A549 (cell line): ENCODE measurements at places on chromosomes 1 and 21.

- DNase-seq: no peak
These were observed 38.1 kb downstream of the RCSD1 start for GRCh38 chr1:167668108-167668507.

DNA sequence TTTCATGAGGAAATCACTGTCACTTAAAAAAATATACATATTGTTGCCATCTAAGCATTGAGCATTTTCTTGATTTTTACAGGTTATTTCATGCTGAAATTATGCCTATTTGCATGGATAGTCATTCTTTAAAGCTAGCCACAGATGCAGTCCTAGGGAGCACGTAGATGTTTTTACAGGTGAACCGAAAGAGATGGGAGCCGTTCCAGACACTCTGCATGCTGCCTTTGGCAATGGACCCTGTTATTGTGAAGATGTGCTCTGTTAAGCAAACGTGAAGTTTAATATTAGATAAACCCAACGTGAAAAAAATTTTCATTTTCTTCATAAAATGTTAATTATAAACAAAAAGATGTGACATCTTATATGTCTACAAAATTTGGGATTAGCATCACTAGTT lies 7.1 kb downstream of the PROX1 start:
- no peak for DNase-seq

DNA sequence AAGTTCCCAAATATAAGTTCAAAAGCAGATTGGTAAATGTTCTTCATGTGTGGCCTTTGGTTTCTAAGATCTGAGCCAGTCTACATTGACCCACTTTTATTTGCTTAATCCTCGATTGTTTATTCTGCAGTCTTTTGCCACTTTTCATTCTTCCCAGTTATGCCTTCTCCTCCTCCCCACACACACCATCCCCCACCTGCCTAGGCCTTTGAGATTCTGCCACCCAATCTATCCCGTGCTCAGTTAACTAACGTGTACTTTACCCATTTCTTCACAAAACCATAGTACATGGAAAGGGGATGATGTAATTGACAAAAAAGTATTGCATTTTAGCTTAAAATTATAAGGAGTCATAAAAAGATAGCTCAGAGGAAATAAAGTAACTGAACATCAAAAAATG lies 3.7 kb downstream of the CFH start:
- DNase-seq: peak; percentile 25

DNA sequence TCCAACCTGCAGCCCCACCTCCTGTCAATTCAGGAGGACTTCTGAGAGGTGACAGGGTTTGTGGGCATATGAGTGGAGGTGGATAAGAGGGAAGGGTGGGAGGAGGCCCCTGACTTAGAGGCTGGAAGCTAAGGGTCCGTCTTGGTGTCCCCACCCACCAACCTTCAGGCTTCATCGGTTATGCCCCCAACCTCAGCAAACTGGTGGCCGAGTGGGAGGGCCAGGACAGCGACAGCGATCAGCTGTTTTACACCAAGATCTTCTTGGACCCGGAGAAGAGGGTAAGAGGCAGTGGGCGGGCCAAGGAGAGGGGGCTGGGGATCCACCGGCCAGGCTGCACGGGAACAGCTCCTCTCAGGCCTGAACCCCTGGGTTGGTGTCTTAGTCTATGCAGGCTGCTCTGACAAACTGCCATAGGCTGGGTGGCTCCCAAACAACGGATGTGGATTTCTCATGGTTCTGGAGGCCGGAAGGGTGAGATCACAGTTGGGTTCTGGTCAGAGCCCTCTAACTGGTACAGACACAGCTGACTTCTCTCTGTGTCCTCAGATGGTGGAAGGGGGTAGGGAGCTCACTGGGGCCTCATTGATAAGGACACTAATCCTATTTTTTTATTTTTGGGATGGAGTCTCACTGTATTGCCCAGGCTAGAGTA lies 18.1 kb downstream of the PLOD1 start:
- no peak for DNase-seq

- peak; percentile 31 for DNase-seq
These were observed 29.1 kb downstream of the RIPK4 start for GRCh38 chr21:41737651-41738324.

DNA sequence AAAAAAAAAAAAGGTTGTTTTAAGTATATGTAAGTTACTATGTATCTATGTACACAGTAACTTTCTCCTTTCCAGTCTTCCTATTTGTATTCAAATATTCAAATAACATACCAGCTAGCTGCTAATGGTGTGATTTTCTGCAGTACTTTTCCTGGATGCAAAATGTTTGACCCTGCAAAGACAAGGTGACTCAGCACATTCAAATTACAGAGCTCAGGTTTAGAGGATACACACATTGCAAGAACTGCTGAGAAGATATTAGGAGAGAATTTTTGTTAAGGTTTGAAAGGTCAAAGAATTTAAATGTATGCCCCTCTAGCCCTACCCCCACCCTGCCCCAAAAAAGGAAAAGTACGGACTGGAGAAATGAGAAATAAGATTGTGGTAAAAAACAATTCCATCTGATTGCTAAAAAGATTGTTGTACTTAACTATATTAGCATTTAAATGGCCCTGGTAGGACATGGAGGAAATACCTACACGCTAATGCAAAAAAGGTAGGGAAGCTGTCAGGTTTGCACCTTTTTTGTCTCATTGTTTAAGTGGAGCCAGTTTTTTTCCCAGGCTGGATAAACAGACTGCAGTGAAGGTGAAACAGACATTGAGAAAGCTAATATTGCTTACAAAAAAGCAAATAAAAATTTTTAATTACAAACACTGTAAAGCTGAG lies 45.6 kb downstream of the ZNF281 start:
- DNase-seq: peak; percentile 64

- DNase-seq: no peak
These were observed 39.3 kb downstream of the NFIA start for GRCh38 chr1:61121631-61122030.

GRCh38 chr1:66266756-66267155 lies 267.2 kb upstream of the SGIP1 start:
- DNase-seq: no peak

DNA sequence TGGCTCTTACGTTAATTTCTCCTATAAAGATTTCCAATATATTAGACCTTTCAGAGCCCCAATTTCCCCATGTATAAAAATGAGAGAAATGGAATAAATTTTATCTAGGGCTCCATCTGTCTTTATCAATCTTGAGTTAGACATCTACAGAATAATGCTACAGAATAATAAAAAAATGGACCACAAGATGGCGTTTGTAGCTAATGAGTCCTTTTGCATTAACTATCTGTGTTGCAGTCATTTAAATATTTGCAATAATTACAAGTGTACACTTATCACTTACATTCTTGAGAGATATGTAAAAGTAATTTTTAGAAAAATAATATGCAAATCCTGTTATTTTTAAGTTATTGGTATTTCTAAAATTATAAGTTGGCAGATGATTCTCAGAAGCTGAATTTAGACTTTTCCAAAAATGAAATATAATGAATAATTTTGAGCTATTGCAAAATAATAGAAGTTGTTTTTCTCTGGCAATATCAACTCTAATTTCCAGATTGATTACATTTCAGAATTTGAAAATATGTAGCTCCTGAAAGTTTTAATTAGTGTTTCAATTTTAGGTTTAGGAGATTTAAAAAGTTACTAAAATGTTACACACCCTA lies 87.7 kb downstream of the SNX7 start:
- DNase-seq: peak; percentile 2

GRCh38 chr1:226443439-226443838 lies 35.5 kb upstream of the PARP1 start:
- DNase-seq: no peak

GRCh38 chr1:153608742-153609584 lies 4.0 kb downstream of the S100A16 start:
- DNase-seq: peak; percentile 98

- DNase-seq: no peak
These were observed 87.9 kb downstream of the RPS6KC1 start for GRCh38 chr1:213138892-213139291.

DNA sequence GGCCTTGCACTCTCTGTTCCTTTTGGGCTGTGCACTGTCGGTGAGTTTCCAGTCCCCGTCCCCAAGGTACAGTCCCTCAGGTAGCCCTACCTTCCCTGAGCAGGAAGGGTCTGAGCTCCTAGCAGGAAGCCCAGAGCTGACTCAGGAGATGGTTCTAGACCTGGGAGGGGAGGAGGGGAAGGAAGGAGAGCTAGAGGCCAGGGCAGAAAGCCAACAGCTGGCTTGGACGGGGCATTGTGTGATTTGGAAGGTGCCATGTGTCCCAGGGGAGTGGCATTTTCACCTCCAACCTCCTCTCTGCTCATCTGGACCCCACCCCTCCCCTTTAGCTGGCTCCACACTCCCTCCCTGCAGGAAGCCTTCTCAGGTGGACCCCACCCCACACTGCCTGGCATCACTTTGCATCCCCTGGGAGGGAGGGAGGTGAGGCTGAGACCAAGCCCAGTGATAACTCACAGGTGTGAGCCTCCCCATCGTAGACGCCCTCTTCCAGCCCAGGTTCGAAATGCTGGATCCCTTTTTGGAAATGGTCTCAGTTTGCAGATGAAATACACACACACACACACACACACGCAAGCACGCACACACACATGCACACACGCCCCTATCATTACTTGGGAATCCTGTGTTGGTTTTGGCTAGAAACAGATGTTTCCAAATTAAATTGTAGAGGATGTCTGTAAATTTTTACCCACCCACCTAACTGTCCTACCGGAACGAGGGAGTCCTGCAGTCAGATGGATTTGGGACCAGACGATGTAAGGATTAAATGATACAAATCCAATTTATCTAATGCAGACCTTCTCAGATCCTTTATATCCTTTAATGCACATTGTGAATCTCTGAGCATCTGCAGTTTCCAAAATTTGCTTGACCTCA lies 19.7 kb upstream of the IFNLR1 start:
- DNase-seq: no peak

GRCh38 chr1:180192172-180192571 lies 37.5 kb downstream of the QSOX1 start:
- DNase-seq: no peak

DNA sequence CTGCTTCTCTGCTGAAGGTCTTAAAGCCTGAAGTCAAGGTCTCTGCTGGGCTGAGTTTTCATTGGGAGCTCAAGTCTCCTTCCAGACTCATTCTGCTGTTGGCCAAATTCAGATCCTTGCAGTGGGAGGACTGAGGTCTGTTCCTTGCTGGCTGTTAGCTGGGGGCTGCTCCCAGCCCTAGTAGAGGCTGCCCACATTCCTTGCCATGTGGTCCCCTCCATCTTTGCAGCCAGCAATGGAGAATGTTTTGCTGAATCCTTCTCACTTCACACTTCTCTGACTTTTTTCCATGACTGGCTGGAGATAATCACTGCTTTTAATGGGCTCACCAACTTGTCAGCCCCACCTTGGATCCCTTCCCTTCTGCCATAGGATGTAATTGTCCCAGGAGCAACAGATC lies 33.2 kb downstream of the UBASH3A start:
- no peak for DNase-seq

DNA sequence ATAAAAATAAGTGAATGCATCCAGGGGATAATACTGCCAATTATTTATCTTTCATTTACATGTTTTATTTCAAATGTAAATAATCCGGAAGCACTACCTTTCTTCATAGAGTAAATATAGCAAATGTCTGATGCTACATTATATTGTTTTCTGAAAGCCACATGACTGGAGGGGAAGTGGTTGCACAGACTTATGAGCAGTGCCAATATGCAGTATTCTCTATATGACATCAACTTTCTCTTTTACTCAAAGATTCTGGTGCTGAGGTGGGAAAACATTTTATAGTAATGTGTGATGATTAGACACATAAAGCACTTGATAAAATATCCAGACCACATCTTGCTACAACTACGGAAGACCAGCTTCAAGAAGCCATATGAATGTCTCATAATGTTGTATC lies 314.7 kb downstream of the NEGR1 start:
- no peak for DNase-seq

GRCh38 chr1:113452921-113453770 lies 62.8 kb downstream of the MAGI3 start:
- peak; percentile 51 for DNase-seq

- DNase-seq: no peak
These were observed 135.4 kb downstream of the LMO4 start for GRCh38 chr1:87464022-87464490.

- DNase-seq: no peak
These were observed 12.9 kb upstream of the SLC2A7 start for GRCh38 chr1:9038881-9039760.

- no peak for DNase-seq
These were observed 22.0 kb downstream of the GNAI3 start for GRCh38 chr1:109570414-109570813.

GRCh38 chr1:236284291-236284721 lies 2.5 kb upstream of the ERO1B start:
- DNase-seq: no peak

DNA sequence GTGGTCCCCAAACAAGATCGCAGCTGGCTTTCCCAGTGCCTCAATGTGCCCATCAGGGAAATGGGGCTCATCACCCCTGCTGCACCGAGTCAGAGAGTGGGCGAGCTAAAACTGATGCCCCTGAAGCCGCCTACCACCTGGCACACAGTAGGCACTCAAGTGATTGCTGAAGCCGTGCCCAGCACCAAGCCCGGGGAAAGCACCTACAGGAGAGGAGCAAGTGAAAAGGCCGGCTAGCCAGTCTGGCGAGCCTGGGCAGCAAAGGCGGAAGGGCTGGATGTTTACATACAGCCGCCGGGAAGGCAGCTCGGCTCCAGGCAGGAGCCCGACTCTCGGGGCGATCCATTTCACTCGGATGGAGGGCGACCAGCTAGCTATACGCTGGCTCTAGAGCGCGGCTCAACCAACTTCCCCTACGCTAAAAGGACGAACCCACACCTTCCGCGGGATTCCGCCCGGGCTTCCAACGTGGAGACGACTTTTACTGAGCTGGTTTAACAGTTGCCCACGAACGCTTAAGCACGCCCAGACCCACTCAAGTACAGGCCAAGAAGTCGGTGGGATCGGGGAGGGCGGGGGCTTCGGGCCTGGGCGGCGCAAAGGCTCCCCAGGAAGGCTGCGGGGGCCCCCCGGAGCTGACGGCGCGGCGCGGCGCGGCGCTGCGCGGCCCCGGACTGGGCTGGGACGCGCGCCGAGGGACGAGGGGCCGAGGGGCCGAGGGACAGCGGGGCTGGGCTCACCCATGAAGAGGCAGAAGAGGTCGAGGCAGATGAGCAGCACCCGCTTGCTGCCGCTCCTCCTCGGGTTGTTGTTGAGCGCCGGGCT lies 1.0 kb downstream of the PLPP3 start:
- peak; percentile 16 for DNase-seq

DNA sequence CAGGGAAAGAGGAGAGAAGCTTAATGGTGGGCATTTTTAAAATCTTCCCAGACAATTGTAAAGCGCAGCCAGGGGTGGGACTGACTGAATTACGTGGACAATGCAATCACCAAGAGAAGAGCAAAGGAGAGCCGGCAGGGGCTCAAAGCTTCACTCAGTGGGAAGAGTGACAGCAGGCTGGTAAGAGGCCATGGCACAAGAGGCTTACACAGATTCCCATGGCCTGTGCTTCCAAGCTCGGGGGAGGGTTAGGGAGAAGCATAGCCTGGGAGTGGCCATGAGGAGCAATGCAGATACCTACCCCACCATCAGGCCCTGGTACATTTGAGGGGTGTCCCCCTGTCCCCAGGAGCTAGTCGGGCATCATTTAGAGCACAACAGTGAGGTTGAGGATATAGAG lies 27.1 kb upstream of the SEC16B start:
- no peak for DNase-seq
